ENCODE measurements at places on chromosomes 1 and 21.
A peak's percentile ranks its signal among the peaks of the same experiment; 100 is the strongest.

DNA sequence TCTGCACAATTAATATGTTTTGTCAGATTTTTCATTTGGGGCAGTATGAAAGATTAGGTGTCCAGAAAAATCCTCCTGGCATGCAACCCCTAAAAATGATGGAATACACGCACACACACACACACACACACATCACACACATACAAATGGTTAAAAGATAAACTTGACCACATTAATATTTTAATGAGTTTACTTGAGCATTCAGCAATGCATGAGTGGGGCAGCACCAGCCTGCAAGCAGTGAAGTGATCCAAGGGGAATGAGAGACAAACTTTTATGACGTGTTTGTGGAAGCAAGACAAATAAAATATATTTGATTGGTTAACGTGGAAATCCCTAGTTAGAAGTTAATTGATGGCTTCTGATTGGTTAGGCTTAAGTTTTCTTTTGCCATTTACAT is 29.1 kb upstream of the SOAT1 start:
- no peak for DNase-seq

GRCh38 chr1:234921266-234922062 is 207.2 kb downstream of the TOMM20 start:
- DNase-seq: no peak

- no peak for DNase-seq
Measured at GRCh38 chr1:241485145-241485544, 34.4 kb downstream of the FH start.

DNA sequence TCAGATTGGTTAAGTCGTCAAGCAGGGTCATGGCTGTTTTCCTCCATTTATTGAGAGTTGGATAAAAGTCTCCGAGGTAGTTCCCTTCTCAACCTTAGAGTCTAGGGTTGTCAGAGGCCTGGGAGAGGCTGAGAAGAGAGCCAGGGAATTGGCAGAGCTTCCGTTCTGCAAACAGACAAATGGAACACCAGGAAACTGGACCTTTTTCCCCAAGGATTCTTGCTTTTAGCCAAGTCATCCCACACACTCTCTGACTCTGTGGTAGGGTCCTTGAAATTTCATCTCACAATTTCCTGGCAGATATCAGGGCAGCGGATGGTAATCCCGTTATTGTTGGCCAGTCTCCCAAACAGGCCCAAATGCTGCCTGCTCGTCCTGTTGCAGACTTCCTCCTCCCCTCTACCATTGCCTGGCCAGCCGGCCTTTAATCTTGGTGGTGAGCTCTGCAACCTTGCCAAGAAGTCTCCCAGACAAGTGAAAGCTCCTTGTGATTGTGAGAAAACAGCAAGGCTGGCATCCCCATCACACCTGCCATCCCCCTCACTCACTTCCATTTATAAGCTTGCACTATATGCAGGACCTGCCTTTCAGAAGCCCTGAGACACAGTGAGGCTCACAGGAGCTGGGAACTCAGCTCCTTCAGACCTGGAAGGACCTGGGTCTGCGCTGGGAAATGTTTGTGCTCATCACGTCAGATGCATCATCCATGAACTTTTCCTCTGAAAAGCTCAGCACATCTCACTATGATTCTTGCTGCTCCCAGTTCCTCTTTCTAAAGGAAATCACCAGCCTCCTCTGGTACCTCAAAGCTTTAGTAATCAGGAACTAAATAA is 13.7 kb upstream of the SRP9 start:
- no peak for DNase-seq

DNA sequence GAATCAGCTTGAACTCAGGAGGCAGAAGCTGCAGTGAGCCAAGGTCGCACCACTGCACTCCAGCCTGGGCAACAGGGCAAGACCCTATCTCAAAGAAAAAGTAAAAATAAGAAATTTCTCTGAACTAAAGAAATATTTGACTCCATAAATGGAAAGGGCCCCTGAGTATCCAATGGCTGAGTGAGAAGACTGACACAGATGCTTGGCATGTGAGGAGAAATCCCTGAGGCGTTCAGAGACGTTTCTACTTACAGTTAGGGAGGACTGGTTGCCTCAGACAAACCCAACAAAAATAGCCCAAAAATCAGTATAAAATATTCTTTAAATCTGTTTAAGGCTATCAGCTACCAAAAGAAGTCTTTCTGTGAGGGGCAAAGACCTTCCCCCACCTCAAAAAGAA is 3.0 kb upstream of the SUMO3 start:
- DNase-seq: no peak

DNA sequence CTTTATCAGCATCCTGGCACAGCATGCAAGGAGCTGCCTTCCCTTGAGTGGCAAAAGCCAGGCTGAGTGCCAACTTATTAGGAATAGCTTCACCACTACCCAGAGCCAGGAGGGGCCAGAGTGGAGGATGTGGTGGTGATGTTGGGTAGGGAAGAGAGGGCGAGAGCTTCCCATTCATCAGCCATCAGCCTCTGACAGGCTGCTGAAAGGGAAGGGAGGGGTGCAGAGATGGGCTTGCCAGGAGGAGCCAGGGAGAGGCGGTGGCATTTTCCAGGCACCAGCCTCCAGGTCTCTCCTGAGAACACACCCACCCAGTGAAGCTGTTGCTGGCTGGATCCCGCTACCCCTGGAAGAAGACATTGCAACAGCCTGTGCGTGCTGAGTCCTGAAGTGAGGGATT is 168.5 kb downstream of the ACTL8 start:
- no peak for DNase-seq

DNA sequence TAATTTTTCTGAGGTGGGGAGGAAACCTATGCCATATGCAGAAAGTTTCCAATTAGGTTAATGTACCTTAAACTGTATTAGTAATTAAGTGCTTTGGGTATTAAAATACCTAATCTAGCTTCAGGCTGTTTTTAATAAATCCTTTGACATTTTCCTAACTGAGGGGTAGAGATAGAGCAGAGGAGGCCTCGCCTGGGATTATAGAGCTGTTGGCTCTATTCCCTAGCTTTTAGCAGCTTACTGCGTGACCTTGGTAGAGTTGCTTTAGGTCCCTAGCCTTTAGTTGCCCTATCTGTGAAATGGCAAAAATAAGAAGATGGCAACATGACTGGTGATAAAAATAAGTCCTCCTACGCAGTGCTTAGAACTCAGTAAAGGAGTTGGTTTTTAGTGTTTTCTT is 621.0 kb downstream of the LMO4 start:
- DNase-seq: no peak

GRCh38 chr1:17561561-17561985 is 22.1 kb downstream of the ARHGEF10L start:
- DNase-seq: no peak

GRCh38 chr1:43979528-43980254 is 681 bp downstream of the B4GALT2 start:
- peak; percentile 52 for DNase-seq

GRCh38 chr1:68442822-68443556 is 6.8 kb downstream of the RPE65 start:
- DNase-seq: peak; percentile 60

DNA sequence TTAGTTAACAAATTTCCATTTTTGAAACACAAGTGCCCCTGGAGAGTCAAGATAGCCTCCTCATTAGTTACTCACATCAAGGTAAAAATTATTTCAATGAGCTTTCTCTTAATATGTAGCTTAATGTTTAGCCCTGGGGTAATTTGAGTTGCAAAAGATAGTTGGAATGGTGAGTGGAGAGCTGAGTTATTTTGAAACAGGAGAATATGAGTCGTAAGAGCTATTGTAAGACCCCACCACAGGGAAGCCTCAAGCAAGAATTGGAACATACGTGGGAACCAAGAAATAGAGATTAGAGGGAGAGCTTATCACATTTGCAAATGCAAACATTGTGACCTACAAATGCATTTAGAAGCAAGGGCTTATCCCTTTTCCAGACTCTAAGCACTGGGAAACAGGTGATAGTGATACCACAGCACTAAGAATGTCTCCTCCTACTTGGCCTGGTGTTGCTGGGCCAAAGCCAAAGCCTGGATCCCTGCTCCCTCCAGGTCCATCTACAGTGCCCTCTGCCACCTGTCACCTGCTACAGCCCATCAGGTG is 635.1 kb downstream of the PTPRC start:
- DNase-seq: no peak

DNA sequence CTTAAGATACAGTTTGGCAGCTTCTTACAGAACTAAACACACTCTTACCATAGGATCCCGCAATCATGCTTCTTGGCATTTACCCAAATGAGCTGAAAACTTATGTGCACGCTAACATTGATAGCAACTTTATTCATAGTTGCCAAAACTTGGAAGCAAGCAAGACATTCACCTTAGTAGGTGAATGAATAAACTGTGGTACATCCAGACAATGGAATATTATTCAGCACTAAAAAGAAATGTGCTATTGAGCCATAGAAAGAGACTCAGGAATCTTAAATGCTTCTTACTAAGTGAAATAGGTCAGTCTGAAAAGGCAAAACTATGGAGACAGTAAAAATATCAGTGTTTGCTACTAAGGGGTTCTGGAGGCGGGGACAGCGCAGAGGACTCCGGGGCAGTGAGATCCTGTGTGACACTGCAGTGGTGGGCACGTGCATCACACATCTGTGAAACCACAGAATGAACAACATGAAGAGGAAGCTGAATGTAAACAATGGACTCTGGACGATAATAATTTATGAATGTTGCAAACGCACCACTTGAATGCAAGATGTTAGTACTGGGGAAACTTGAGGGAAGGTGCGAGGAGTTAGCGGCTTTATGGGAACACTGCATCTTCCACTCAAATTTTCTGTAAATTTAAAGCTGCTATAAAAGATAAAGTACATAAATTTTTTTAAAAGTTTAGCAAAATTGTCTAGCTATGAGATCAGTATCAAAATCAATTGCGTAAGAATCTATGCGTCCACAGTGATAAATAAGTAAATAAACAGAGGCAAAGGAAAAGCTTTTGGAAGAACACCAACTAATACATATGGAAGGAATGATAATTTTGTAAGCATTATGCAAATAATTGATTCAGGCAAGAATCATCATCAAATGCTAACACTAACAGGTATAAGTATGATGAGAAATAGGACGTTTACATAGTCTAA is 15.4 kb upstream of the SPATC1L start:
- no peak for DNase-seq

- DNase-seq: peak; percentile 12
Measured at GRCh38 chr1:110581682-110582145, 24.4 kb downstream of the KCNA2 start.

- no peak for DNase-seq
Measured at GRCh38 chr1:145967288-145967687, 2.8 kb downstream of the POLR3GL start.
